Fibroblast of skin of back (primary cell): ENCODE measurements at places on chromosomes 13 and 19.

DNA sequence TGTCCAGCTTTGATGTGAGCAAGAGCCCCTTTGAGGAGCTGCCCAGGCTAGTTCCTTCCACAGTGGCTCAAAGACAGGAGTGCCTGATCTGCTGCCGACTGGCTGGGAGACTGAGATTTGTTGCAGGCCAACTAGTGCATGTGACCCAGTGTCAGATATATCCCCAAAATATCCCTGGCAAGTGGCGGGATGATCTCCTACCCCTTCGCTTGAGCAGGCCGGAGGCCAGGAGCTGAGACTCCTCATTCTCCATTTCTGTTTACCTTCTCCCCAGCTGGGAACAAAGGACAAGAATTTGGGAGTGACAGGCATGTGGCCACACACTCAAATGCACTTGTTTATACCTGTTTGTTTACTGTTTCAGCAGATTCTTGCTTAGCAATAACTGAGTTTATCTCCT lies 37.1 kb upstream of the XPO4 start:
- no peak for DNase-seq

GRCh38 chr19:19181488-19181998 lies 10.4 kb downstream of the BORCS8 start:
- DNase-seq, result no peak

GRCh38 chr13:112443191-112443994 lies 67.2 kb downstream of the SPACA7 start:
- no peak for DNase-seq

DNA sequence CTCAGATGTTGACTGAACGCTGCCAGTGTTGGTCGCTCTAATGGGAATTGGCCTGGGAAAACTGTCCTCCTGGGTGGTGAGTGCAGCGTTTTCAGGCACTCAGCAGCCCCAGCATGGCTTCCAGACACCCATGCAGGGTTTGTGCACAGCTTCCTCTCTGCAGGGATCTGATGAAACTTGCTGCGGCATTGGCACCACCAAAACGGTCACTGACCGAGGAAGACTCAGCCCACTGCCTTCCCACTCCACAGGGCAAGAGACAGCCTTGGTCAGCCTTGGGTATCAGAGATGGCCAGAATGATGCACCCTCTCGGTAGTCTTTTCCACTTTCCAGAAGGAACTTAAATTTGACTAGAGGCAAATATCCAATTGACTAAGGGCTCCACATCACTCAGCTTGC lies 398.9 kb downstream of the IRS2 start:
- no peak for DNase-seq

DNA sequence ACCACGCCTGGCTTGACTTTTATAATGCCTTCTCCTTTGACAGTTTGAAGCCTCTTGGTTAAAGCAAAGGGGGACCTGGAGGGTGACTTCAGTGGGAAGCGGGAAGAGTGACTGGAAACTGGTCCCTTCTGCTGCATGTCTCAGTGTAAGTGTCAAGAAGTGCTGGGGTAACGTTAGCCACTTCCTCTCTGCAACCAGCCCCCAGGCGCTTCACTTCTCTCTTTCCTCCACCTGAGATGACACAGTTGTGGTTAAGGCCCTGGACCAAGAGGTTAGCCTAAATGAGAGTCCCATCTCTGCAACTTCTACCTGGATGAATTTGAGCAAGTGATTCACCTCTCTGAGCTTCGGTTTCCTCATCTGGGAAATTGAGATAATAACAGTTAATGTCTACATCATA lies 16.3 kb downstream of the LEUTX start:
- DNase-seq, result no peak
